ENCODE measurements at places on chromosomes 1 and 21.

- no peak for DNase-seq
Observed at GRCh38 chr1:43067233-43067745, 104.8 kb downstream of the EBNA1BP2 start.

DNA sequence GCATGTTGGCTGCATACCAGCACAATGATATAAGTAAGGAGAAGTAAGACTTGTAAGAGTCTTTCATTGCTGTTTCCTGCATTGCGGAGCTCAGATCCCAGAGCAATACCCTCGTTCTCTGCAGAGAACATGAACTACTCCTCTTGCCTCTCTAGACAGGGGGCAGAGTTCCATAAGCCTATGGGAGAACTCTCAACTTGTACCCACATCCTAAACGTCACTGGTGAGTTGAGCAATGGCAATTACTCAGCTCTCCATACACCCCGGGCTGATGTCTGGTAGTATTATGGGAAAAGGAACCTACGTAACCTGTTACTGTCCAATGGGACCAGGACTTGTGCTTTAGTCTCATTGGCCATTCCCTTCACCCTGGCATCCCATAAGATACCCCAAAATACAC lies 27.3 kb upstream of the ZNF496 start:
- no peak for DNase-seq

- no peak for DNase-seq
Observed at GRCh38 chr1:51488372-51489050, 30.6 kb downstream of the EPS15 start.

DNA sequence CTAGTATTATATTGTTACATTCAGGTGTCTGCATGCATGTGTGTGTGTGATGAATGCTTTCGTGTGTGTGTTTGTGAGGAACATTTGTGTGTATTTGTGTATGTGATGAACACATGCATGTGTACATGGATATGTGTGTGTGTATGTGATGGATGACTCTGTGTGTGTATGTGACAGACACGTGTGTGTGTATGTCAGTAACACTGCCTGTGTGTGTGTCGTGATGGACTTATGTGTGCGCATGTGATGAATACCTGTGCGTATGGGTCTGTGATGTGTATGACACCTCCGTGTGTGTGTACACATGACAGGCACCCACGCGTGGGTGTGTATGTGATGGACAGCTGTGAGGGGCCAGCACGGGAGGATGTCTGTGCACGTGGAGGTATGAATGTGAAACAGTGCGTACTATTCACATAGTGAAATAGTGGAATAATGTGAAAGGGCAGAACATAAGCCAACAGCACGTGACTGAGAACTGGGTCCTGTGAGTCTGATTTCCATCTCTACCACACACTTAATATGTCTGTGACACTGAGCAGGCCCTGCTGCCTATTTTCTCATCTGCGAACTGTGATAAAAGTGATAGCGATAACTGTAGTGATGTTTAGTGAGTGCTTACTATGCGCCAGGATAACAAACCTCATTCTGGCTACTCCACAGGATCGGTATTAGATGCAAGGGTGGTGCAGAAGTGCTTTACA lies 41.8 kb upstream of the CSF3R start:
- no peak for DNase-seq

DNA sequence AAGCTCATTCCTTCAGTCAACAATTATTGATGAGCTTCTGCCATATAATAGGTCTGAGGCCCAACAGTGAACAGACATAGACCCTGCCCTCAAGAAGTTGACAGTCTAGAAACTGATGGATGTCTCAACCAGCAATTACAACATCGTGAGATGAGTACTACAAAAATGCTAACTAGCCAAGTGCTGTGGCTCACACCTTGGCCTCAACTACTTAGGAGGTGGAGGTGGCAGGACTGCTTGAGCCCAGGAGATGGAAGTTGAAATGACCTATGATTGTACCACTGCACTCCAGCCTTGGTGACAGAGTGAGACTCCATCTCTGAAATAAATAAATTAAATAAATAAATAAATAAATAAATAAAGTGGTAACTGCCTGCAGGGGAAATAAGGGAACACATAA lies 11.7 kb upstream of the PTP4A2 start:
- DNase-seq, result no peak

DNA sequence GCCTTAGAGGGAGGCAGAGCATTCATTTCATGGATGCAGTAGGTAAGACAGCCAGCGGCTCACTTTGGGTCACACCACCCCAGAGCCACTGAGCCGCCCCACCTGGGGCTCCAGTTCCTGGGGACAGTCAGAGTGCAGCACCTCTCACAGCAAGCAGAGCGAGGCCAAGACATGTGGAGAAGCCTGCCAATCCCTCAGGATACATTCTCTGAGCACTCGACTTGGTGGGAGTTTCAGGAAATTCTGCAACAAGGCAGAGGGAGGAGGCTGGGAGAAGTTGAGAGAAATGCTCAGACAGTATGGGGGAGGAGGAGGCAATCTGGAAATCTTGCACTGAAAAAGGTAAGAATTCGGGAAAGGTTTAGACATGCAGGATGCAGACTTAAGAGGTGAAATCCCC lies 60.8 kb upstream of the WLS start:
- DNase-seq, result no peak

DNA sequence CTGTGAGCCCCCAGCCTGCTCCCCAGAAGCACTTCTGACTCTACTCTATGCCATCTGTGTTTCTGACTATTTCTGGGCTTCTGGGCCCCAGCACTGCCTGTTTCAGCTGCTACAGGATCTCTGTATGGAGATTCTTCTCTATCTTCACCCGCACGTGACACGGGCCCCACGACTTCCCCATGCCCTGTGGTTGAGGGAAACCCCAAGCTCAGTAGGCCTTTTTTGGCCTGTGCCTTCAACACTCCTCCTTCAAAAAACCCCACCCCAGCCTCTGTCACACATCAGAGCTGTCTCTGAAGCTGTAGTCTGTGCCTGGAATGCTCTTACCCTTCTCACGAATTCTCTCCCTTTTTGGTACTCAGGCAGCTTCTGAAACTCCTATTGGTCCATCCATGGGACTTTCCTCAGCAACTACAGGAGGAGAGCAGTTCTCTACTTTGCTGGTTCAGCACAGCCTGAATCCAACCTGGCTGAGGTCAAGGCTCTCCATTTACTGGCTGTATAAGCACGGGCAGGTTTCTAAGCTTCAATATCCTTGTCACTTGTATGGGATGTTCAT lies 2.0 kb upstream of the NID1 start:
- DNase-seq, result no peak

DNA sequence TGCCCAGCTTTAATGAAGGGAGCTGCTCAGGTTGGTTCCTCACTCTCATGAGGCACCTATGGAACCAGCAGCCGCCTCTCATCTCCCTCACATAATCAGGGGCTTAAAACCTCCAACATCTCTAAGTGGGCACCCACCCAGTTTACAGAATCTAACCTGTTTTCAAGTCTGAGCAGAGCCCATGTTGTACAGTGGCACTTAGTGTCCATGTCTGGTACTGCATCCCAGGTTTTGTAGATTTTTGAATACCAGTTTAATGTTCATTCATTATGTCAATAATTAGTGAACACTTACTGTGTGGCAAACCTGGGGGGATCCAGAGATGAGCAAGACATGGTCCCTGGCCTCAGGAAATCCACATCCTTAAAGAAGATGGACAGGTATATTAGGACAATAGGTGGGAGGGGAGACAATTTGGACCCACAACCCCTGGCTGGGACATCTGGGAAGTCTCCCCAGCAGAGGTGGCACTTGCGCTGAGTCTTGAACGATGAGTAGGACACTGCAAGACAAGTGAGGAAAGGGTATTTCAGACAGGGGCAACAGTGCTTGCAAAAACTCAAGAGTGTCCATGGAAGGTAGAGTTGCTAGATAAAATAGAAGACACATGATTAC lies 83.3 kb downstream of the LACTBL1 start:
- no peak for DNase-seq

GRCh38 chr1:55288245-55288644 lies 73.1 kb upstream of the USP24 start:
- DNase-seq, result no peak

GRCh38 chr1:66248746-66249145 lies 285.2 kb upstream of the SGIP1 start:
- DNase-seq, result no peak

- no peak for DNase-seq
Observed at GRCh38 chr1:159854116-159854692, 8.3 kb downstream of the VSIG8 start.

GRCh38 chr1:81998165-81998564 lies 197.4 kb downstream of the ADGRL2 start:
- DNase-seq, result no peak

GRCh38 chr1:8520483-8520966 lies 202.6 kb downstream of the SLC45A1 start:
- DNase-seq, result no peak

GRCh38 chr1:162178432-162178831 lies 108.9 kb downstream of the NOS1AP start:
- DNase-seq, result no peak

DNA sequence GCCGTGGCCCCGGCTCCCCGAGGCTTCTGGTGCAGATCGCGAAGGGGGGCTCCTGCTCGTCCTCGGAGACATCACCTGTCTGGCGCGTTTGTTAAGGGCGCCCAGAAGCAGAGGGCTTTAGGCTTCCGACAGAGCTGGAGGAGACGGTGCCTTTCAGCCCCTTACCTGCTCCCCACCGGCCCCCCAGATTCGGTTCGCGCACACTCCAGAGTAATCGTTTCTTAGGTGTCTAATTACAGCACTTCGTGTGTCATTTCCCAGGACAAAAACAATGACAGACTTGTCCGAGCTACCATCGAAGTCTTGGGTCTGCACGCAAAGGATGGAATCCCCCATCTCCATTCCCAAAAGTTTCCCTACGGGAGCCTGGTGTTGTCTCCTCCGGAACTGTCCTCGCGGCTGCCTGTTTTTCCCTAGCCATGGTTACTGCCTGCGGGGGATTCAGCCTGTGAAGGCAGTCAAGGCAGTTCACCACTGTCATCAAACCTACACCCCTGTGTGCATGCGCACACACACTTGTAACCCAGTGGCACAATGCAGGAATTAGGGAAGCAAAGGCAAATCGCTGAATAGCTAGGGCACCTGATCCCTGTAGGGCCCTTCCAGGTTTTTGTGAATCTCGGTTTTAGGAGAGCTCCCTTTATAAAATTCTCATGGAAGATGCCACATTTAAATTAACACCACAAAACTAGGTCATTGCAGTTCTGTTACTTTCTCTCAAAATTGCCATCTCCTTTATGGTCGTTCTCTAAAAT lies 738 bp upstream of the CDC42BPA start:
- no peak for DNase-seq

GRCh38 chr21:46100020-46100419 lies 2.1 kb downstream of the COL6A2 start:
- no peak for DNase-seq
